ENCODE measurements at places on chromosomes 12 and 14.
A peak's percentile ranks its signal among the peaks of the same experiment; 100 is the strongest.

DNA sequence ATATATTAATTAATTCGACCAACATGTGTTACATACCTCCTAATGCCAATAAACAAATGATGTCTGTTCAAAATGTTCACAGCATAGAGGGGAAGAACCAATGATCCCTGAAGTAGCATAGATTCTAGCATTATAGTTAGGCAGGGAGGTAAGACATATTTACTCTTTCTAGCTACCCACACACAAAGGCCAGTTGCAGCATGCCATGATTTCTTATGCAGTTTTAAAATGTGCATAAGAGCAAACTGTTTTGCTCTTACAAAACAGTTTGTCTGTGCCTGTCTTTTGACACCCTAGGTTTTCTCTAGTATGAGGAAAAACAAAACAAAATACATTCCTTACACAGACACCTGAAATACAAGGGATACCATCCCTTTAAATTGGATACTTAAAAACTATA lies 61.9 kb downstream of the SLC16A7 start:
- H3K27ac ChIP-seq: no peak overlapping the region
- no peaks in the 10 kb centered on the region for H3K27me3 ChIP-seq
- no peak for DNase-seq
- H3K4me3 ChIP-seq: no peak overlapping the region
- H3K4me1 ChIP-seq: peaks cover 12% of the 10 kb centered on the region
- peaks cover 5% of the 10 kb centered on the region for H3K36me3 ChIP-seq

DNA sequence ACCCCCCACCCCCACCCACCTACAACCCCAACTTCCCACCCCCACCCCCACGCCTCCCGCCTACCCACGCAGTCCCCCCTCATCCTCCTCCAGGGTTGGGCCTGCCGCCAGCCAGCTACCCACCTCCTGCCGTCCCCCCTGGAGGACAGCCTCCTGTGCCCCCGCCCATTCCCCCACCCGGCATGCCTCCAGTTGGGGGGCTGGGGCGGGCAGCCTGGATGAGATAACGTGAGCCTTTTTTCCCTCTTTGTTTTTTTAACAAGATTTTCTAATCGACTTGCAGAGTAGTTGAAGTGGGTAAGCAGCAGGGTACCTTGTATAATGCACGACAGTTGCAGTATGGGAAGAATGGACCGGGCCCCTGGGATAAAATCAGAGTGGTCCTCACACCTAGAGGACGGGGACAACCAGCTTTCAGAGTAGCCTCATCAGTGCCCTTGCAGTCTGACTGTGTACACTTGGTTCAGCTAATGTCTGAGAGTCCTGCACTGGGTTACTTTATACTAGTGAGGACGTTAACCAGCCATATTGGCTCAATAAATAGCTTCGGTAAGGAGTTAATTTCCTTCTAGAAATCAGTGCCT lies 29.4 kb downstream of the CCNK start:
- H3K27me3 ChIP-seq: no peaks in the 10 kb centered on the region
- no peak overlapping the region for H3K27ac ChIP-seq
- H3K36me3 ChIP-seq: peaks cover 34% of the 10 kb centered on the region

- H3K4me1 ChIP-seq: no peaks in the 10 kb centered on the region
- no peak overlapping the region for H3K27ac ChIP-seq
- H3K27me3 ChIP-seq: peaks cover 28% of the 10 kb centered on the region
- H3K36me3 ChIP-seq: no peaks in the 10 kb centered on the region
These were observed 35.0 kb upstream of the SLC24A4 start for GRCh38 chr14:92287987-92288386.

- peaks cover 5% of the 10 kb centered on the region for H3K27me3 ChIP-seq
- H3K27ac ChIP-seq: no peak overlapping the region
- DNase-seq: no peak
These were observed 455.4 kb upstream of the DCN start for GRCh38 chr12:91637789-91638624.

DNA sequence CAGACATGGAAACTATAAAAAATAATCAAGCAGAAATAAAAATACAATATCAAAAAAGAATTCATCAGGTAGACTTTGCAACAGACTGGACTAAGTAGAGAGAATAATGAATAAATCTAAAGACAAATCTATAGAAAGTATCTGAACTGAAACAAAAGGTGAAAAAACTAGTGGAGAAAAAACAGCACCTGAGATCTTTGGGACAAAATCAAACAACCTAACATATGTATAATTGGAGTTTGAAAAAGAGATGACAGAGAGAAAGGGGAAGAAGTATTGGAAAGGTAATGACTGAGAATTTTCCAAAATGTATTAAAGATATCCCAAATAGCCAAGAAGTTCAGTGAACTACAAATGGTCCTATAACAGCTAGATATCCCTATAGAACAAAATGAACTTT lies 245.4 kb downstream of the IPO8 start:
- DNase-seq: no peak
- no peaks in the 10 kb centered on the region for H3K27me3 ChIP-seq
- no peak overlapping the region for H3K27ac ChIP-seq
- no peaks in the 10 kb centered on the region for H3K36me3 ChIP-seq

DNA sequence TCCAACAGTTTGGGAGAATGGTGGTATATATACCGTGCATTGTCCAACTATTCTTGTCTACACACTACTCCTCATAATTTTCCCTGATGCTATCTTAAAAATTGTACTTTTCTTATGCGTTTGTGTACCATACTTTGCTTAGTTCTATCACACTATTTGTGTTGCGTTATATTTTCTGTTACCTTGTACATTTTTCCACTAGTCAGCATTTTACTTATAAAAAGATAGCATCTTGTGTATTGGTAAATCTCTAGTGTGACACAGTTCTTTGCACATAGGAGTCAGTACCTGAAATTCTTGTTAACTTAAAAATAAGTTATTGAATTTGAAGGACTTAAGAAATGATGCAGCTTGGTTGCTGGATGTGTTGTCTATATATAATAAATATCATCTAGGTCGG lies 201.8 kb upstream of the LMO3 start:
- no peaks in the 10 kb centered on the region for H3K27me3 ChIP-seq
- H3K4me1 ChIP-seq: no peaks in the 10 kb centered on the region
- H3K36me3 ChIP-seq: no peaks in the 10 kb centered on the region

DNA sequence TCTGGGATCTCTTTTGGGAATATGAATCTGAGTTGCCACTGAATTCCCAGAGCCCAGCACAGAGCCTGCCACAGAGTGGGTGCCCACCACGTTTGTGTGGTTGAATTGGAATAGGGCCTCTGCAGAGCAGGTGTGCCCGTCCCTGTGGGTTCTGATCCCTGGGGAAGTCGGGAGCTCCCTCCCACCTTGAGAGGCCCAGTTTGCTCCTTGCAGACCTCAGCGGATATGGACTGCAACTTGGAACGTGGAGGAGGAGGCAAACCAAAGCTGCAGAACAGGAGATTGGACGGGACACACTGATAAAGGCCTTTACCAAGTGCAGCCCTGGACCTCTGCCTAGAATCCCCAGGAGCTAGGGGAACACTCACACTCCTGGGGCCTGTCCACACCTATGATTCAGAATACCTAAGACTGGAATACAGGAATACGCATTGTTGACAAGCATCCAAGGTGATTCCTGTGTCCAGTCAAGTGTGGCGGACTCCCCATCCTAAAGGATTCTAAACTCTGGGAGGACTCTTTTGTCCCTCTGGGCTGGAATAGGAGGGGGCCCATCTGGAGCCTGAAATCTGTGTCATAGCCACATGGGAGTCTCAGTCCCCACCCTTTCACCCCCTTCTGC lies 2.4 kb downstream of the KRT76 start:
- DNase-seq: no peak
- H3K4me3 ChIP-seq: no peak overlapping the region
- no peaks in the 10 kb centered on the region for H3K36me3 ChIP-seq
- no peaks in the 10 kb centered on the region for H3K4me1 ChIP-seq

DNA sequence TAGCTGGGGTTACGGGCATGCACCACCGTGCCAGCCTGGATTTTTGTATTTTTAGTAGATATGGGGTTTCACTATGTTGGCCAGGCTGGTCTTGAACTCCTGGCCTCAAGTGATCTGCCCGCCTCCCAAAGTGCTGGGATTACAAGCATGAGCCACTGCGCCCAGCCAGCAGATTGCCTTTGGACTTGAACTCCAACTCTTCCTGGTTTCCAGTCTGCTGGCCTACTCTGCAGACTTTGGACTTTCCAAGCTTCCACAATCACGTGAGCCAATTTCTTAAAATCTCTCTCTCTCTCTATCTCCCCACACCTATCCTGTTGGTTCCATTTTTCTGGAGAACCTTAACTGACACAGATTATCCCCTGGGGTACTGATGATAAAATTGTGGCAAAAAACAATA lies 55.0 kb downstream of the EMP1 start:
- no peak overlapping the region for H3K27ac ChIP-seq
- DNase-seq: no peak
- peaks cover 7% of the 10 kb centered on the region for H3K4me1 ChIP-seq
- no peak overlapping the region for H3K4me3 ChIP-seq

GRCh38 chr12:3004655-3005565 lies 45.7 kb downstream of the TEAD4 start:
- no peak for DNase-seq
- peaks cover 3% of the 10 kb centered on the region for H3K4me1 ChIP-seq
- H3K27me3 ChIP-seq: no peaks in the 10 kb centered on the region
- no peak overlapping the region for H3K27ac ChIP-seq
- no peaks in the 10 kb centered on the region for H3K36me3 ChIP-seq

DNA sequence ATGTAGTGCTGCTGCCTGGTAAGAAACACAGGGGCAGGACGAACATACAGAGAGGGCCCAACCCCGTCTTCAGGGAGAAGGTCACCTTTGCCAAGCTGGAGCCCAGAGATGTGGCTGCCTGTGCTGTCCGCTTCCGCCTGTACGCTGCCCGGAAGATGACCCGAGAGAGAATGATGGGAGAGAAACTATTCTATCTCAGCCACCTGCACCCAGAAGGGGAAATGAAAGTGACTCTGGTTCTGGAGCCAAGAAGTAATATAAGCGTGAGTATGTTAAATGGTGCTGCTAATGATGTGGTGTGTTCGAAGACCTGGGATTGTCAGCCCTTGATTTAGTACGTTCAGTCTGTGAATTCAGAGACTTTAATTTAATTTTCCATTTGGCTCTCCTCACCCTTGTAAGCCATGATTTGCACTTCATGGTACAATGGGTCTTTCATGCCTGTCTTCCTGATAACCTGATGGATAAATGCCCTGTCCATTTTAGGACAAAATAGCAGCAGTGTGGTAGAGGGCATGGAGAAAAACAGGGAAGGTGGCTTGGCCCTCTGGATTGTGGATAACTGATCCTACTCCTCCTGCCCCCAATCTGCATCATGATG lies 318.9 kb downstream of the SNAPC1 start:
- peaks cover 7% of the 10 kb centered on the region for H3K36me3 ChIP-seq
- DNase-seq: peak; percentile 43
- peak overlapping the region; percentile 65 for H3K27ac ChIP-seq

DNA sequence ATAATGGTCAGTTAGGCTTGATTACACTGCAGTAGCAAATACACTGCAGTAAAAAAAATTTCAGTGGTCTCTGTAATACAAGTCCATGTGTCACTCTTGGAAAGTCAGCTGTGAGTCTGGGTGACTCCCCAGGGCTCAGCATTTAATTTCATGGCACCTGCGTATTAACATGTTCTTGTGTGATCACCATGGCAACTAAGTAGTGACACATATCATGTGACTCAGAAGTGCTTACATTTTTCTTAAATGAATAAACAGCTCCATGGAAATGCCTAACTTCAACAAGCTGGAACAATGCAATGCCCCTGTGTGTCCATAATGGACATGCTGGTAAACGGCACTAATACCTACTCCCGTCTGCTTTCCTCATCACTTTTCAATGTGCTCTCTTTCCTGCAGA lies 88.5 kb upstream of the ANO4 start:
- no peaks in the 10 kb centered on the region for H3K36me3 ChIP-seq
- DNase-seq: no peak
- peaks cover 6% of the 10 kb centered on the region for H3K27me3 ChIP-seq
- H3K4me3 ChIP-seq: no peak overlapping the region
- H3K4me1 ChIP-seq: no peaks in the 10 kb centered on the region

DNA sequence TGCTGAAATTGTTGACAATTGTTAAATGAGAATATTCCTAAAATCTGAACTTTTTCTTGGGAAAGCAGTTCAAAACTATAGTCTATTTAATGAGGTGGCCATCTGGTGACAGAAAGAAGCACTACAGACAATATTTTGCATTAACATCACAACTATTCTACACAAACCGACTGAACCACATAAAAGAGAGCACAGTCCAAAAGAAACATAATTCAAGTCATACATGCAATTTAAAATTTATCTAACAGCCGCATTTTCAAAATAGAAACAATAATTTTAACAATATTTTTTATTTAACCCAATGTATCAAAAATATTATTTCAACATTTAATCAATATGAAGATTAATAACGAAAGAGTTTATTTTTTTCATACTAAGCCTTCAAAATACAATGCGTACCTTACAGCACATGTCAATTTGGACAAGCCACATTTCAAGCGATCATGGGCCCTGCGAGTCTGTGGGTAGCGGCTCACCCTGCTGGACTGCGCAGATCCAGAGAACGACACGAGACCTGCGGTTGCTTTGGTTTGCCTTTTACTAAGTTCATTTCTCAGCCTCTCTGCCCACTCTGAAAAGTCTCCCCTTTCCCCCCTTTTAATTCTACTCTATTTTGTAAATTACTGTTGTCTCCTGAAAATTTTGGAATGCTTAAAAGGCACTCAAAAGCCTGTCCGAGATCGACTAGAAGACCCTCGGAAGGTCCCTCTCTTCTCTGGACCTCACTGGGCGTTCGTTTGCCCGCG lies 947 bp upstream of the LRRC9 start:
- no peak for DNase-seq
- peak overlapping the region; percentile 80 for H3K4me3 ChIP-seq
- H3K27ac ChIP-seq: no peak overlapping the region
- no peaks in the 10 kb centered on the region for H3K36me3 ChIP-seq

GRCh38 chr14:90397425-90398314 lies 841 bp downstream of the CALM1 start:
- peaks cover 27% of the 10 kb centered on the region for H3K36me3 ChIP-seq
- H3K4me3 ChIP-seq: peak overlapping the region; percentile 96
- peak overlapping the region; percentile 97 for H3K27ac ChIP-seq
- peaks cover 20% of the 10 kb centered on the region for H3K4me1 ChIP-seq

- peak overlapping the region; percentile 96 for H3K4me3 ChIP-seq
- peaks cover 46% of the 10 kb centered on the region for H3K4me1 ChIP-seq
- no peaks in the 10 kb centered on the region for H3K27me3 ChIP-seq
These were observed 594 bp downstream of the TAMALIN start for GRCh38 chr12:52007158-52007921.

GRCh38 chr12:117225179-117225578 lies 34.9 kb upstream of the FBXO21 start:
- peaks cover 18% of the 10 kb centered on the region for H3K27me3 ChIP-seq
- no peak overlapping the region for H3K27ac ChIP-seq
- no peaks in the 10 kb centered on the region for H3K4me1 ChIP-seq

DNA sequence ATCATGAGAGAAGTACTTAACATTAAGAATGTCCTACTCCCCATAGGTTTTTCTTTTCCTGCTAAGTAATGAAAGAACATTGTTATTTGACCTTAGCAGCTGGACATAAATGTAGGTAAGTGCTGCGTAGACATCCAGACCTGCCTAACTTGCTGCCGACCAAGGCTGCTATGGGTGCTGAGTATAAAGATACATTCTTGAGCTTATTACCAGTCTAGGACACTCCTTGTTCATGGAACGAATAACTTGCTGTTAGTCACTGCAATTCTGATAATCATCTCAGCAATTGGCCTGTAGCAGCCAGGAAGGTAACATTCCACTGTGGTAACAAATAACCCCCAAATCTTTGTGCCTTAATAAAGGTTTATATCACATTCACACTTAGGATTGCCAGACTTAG lies 478.1 kb downstream of the VRK1 start:
- H3K27me3 ChIP-seq: peaks cover 24% of the 10 kb centered on the region
- H3K4me3 ChIP-seq: no peak overlapping the region
- H3K36me3 ChIP-seq: no peaks in the 10 kb centered on the region
- H3K4me1 ChIP-seq: no peaks in the 10 kb centered on the region
- H3K27ac ChIP-seq: no peak overlapping the region
